ENCODE measurements at places on chromosomes 1 and 21.

GRCh38 chr1:119713749-119714456 is 2.2 kb downstream of the PHGDH start:
- DNase-seq = no peak

- no peak for DNase-seq
Measured at GRCh38 chr1:92486251-92487077, at the start of gene GFI1. Gene GFI1, minus strand, starts transcription at chr1:92486925. Its CDS starts 3,438 bp downstream, at chr1:92483487.

DNA sequence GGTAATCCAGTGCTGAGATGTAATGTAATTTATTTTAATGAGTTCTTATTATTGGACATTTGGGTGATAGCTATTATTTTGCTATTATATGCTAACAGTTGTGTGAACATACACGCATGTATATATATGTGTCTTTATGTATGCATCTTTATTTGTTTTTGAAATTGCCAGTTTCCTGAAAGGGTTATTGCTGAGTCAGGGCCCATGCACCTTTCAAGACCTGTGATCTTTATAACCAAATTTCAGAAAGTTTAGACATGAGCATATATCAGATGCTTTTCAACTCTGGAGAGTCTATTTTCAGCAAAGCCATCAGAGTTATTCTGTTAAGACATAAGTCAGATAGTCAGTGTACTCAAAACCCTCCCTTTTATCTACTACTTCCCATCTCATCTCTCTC is 265.6 kb upstream of the GREM2 start:
- no peak for DNase-seq

DNA sequence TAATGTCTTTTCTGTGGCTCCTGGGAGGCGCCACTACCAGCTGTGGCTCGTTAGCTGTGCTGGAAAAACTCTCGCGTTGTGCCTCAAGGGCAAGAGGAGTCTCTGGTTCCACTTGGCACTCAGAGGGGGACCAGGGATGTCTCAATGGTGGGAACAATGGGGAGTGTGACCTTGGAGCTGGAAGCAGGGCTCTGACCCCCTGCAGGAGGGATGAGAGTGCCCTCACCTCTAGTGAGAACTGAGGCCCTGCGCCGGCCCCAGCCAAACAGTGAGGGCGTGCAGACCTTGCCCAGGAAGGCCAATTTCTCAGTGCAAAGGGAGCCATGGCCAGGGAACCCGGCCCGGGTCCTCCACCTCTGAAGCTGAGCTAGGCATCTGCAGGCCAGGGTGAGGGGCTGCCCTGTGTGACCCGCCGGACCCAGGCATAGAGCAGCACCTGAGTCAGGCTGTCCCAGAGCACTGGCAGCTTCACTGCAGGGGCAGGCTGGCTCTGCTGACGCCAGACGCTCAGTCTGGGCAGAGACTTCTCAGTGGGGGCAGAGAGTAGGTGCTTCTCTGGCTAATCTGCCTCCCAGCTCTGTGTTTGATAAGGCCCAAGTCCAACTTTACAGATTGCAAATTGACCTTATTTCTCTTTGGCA is 1.8 kb downstream of the RD3 start:
- DNase-seq = no peak

DNA sequence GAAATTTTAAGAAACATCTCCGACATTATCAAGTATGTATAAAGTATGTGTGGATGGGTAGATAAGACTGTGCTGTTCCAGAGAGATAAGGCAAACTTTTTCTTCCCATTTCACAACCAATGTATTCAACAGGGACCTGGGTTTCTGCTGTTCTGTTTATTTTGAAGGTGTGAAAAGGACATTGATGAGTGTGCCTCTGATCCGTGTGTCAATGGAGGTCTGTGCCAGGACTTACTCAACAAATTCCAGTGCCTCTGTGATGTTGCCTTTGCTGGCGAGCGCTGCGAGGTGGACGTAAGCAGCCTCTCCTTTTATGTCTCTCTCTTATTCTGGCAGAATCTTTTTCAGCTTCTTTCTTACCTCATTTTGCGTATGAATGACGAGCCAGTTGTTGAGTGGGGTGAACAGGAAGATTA is 174.0 kb downstream of the CRB1 start:
- no peak for DNase-seq

GRCh38 chr1:19179597-19180264 is 30.3 kb downstream of the UBR4 start:
- DNase-seq = no peak

DNA sequence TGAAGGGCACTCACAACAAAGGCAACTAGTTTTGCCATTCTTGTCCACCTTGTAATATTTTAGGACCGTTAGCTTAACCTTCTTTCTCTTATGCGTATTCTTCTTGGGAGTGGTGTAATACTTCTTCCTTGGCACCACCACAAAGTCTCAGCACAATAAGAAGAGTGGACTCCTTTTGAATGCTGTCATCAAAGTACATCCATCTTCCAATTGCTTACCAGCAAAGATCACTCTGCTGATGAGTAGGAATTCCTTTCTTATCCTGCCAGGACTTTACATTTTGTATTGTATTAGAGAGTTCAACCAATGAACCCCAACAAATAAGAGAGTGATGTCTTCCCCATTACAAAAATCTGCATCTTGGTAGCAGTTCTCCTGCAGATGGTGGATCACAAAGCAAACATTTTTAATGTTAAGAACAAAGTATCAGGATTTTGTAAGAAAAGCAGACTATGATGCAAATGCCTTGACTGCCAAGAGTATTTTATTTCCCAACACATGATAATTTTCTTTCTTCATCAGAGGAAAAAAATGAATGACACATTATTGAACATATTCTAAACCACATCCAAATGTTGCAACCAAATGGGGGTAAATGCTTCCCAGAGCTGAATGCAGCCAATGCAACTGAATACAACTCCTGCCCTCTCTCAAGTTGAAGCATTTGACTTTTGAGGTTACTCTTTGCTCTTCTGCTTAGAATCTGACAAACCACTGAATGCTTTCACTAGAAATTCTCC is 5.1 kb upstream of the ARNT start:
- no peak for DNase-seq

- DNase-seq = no peak
Measured at GRCh38 chr21:45359451-45360217, 45.3 kb upstream of the COL18A1 start.

GRCh38 chr1:154794608-154795007 is 75.5 kb downstream of the KCNN3 start:
- no peak for DNase-seq

GRCh38 chr1:115790846-115791245 is 22.3 kb upstream of the CASQ2 start:
- no peak for DNase-seq

GRCh38 chr1:48873944-48874343 is 97.3 kb upstream of the BEND5 start:
- no peak for DNase-seq

- DNase-seq = no peak
Measured at GRCh38 chr21:15400905-15401304, 328.9 kb upstream of the USP25 start.

GRCh38 chr21:34369741-34370140 is 5.6 kb upstream of the SMIM11 start:
- DNase-seq = no peak

Data from amygdala (tissue), 56 donors.